Stimulated activated memory B cell treated with anti-CD40 and anti-IgM and Interleukin-4, amounts not matched to agents 10 μg/mL and 1 μg/mL and 100 μg/mL, for 72 hours (primary cell): ENCODE measurements at places on chromosomes 12 and 14.

DNA sequence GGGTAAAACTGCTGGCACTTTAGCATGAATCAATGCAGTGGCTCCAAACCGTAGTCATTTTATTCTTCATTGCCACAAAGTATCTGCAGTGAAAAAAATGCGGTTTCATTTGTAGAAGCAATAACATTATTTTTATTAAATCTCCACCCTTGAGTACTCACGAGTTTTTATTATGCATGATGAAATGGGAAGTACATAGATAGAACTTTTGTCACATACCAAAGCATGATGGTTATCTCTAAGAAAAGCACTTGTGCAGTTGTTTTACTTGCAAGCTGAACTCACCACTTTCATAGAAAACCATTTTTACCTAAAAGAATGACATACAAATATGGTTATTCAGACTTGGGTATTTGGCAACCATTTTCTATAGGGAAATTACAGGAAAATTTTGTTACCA lies 90.3 kb downstream of the PELI2 start:
- H3K27ac ChIP-seq: no peak overlapping the region
- no peaks in the 10 kb centered on the region for H3K27me3 ChIP-seq
- no peak overlapping the region for H3K4me3 ChIP-seq
- peaks cover 6% of the 10 kb centered on the region for H3K4me1 ChIP-seq
- no peak for ATAC-seq
- H3K36me3 ChIP-seq: no peaks in the 10 kb centered on the region

- H3K27me3 ChIP-seq: no peaks in the 10 kb centered on the region
- H3K4me1 ChIP-seq: peaks cover 15% of the 10 kb centered on the region
- H3K27ac ChIP-seq: no peak overlapping the region
- H3K4me3 ChIP-seq: no peak overlapping the region
- H3K36me3 ChIP-seq: peaks cover 17% of the 10 kb centered on the region
- ATAC-seq: no peak
Measured at GRCh38 chr14:65251213-65251612, 148.9 kb upstream of the MAX start.

DNA sequence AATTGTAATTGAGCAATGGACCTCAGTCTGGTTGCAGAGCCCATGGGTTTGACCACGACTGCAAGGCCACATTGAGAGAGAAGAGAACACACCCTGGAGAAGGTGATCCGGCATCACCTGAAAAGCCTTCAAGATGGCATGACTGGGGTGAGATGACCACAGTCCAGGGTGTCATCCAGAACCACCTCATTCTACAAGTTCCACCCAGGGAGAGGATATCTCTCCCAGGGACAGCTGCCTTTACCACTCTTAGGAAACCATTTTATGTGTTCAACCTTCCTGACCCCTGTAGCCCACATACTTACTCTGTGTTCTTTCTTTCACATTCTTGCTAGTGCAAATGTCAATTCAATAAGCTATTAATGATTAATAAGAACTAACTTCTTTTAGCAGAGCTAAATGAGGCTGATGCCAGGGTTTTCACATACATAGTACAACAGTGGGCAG lies 43.4 kb upstream of the CPM start:
- no peak overlapping the region for H3K27ac ChIP-seq
- no peak overlapping the region for H3K4me3 ChIP-seq
- H3K36me3 ChIP-seq: no peaks in the 10 kb centered on the region
- ATAC-seq: no peak
- H3K4me1 ChIP-seq: peaks cover 13% of the 10 kb centered on the region

DNA sequence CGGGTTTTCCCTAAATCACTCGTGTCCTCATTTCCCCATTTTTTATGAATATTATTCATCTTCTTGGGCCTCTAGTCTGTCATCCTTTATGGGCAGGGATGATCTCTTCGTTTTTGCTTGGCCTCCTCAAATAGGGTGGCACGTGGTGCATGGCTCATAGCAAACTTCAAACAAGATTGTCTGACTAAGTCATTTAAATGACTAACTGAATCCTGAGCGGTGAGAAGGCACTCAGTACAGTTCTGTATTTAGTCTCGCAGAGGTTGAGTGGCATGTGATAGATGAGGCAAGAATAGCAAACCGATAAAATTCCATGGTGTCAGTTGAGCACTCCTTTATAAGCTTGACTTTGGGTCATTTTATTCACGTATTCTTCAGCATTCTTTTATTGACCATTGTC lies 5.7 kb upstream of the JDP2 start:
- ATAC-seq: no peak
- no peaks in the 10 kb centered on the region for H3K36me3 ChIP-seq
- H3K4me1 ChIP-seq: peaks cover 32% of the 10 kb centered on the region
- H3K27me3 ChIP-seq: no peaks in the 10 kb centered on the region
- H3K4me3 ChIP-seq: no peak overlapping the region

GRCh38 chr12:31105668-31106067 lies 32.0 kb downstream of the DDX11 start:
- H3K4me1 ChIP-seq: peaks cover 4% of the 10 kb centered on the region
- no peak for ATAC-seq
- peaks cover 26% of the 10 kb centered on the region for H3K36me3 ChIP-seq
- no peaks in the 10 kb centered on the region for H3K27me3 ChIP-seq
- no peak overlapping the region for H3K4me3 ChIP-seq

DNA sequence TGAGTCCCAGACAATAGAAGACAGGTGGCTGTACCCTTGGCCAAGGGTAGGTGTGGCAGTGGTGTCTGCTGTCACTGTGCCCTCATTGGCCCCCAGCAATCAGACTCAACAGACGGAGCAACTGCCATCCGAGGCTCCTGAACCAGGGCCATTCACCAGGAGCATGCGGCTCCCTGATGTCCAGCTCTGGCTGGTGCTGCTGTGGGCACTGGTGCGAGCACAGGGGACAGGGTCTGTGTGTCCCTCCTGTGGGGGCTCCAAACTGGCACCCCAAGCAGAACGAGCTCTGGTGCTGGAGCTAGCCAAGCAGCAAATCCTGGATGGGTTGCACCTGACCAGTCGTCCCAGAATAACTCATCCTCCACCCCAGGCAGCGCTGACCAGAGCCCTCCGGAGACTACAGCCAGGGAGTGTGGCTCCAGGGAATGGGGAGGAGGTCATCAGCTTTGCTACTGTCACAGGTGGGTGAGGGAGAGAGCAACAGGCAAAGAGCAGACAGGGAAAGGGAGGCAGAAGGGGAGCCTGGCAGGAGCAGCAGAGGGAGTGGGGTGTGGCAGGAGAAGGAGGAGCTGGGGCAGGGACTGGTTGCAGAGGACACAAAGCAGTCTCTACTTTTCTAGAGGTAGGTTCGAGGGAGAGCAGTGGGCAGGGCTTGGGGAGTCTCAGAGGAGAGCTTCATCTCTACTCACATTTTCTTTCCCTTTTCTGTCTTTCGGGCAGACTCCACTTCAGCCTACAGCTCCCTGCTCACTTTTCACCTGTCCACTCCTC lies 452 bp downstream of the INHBE start:
- ATAC-seq: no peak
- H3K27ac ChIP-seq: peak overlapping the region; percentile 82
- no peaks in the 10 kb centered on the region for H3K36me3 ChIP-seq
- peak overlapping the region; percentile 86 for H3K4me3 ChIP-seq

DNA sequence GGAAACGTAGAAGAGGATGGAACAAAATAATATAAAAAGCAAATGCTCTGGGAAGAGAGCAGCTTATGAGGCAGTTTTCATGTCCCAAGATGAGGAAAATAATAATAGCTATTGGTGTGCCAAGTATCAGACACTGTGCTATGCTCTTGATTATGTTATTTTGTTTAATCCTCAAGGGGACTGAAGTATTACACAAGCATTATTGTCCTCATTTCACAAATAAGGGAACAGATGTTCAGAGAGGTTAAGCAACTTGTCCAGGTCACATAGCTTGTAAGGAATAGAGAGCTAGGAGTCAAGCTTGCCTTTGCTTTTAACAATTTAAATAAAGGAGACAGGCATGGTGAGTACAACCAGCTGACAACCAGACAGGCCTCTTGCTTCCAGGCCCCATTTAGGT lies 26.9 kb upstream of the LTBP2 start:
- H3K4me1 ChIP-seq: no peaks in the 10 kb centered on the region
- H3K27me3 ChIP-seq: no peaks in the 10 kb centered on the region

- no peak overlapping the region for H3K4me3 ChIP-seq
- ATAC-seq: no peak
- no peaks in the 10 kb centered on the region for H3K4me1 ChIP-seq
- no peaks in the 10 kb centered on the region for H3K27me3 ChIP-seq
Measured at GRCh38 chr14:32382704-32383103, 53.6 kb downstream of the AKAP6 start.

GRCh38 chr14:91516663-91517388 lies 6.7 kb upstream of the PPP4R3A start:
- H3K27me3 ChIP-seq: no peaks in the 10 kb centered on the region
- no peaks in the 10 kb centered on the region for H3K36me3 ChIP-seq
- no peaks in the 10 kb centered on the region for H3K4me1 ChIP-seq
- H3K27ac ChIP-seq: no peak overlapping the region
- no peak overlapping the region for H3K4me3 ChIP-seq

DNA sequence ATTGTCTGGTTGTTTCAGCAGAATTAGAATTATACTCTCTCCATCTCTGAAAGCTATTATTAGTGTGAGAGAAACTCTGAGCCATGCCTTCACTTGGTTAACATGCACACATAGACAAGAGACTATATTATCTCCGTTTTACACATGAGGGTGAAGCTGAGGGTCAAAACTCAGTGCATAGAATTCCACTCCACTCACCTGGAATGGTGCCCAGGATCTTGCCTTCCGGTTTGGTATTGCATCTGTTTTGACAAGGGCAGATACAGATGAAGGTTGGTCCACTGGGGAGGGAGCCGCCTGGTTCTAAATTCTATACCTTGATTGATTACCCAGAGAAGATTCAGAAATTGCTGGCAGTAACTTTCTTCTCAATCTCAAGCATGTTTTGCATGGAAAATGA lies 149.5 kb upstream of the PELI2 start:
- peaks cover 25% of the 10 kb centered on the region for H3K27me3 ChIP-seq
- H3K27ac ChIP-seq: no peak overlapping the region
- H3K36me3 ChIP-seq: no peaks in the 10 kb centered on the region
- no peak overlapping the region for H3K4me3 ChIP-seq
- no peak for ATAC-seq
- no peaks in the 10 kb centered on the region for H3K4me1 ChIP-seq

- H3K4me3 ChIP-seq: no peak overlapping the region
- ATAC-seq: no peak
- H3K36me3 ChIP-seq: no peaks in the 10 kb centered on the region
- H3K27me3 ChIP-seq: no peaks in the 10 kb centered on the region
Measured at GRCh38 chr12:16756833-16757555, 151.0 kb upstream of the LMO3 start.

DNA sequence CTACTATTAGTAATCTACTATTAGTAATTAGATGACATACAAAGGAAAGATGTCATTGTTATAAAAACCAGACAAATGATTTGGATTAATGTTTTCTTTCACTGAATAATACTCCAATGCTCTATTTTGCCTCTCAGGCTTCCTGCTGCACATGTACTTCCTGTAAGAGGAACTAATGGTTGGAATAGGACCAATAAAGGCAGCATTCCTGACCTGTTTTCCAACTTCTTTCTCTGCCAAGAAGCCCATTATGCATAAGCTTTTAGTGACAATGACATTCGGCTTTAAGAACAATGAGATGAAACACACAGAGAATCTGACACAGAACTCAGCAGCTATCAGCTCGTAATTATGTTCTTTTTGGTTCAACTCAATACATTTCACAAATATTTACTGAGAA lies 5.2 kb upstream of the C12orf56 start:
- no peak overlapping the region for H3K4me3 ChIP-seq
- no peaks in the 10 kb centered on the region for H3K4me1 ChIP-seq
- ATAC-seq: no peak
- no peaks in the 10 kb centered on the region for H3K36me3 ChIP-seq
- no peak overlapping the region for H3K27ac ChIP-seq

GRCh38 chr12:123532808-123533649 lies 490 bp downstream of the RILPL1 start:
- no peaks in the 10 kb centered on the region for H3K36me3 ChIP-seq
- H3K27me3 ChIP-seq: no peaks in the 10 kb centered on the region
- ATAC-seq: peak; percentile 51

- no peak overlapping the region for H3K4me3 ChIP-seq
- no peaks in the 10 kb centered on the region for H3K4me1 ChIP-seq
- no peaks in the 10 kb centered on the region for H3K27me3 ChIP-seq
- H3K27ac ChIP-seq: no peak overlapping the region
Measured at GRCh38 chr14:63282997-63283883, 35.5 kb downstream of the GPHB5 start.

GRCh38 chr14:70468731-70469130 lies 16.8 kb downstream of the ADAM21 start:
- no peaks in the 10 kb centered on the region for H3K27me3 ChIP-seq
- H3K36me3 ChIP-seq: peaks cover 35% of the 10 kb centered on the region
- no peak for ATAC-seq
- H3K4me1 ChIP-seq: no peaks in the 10 kb centered on the region
- no peak overlapping the region for H3K4me3 ChIP-seq

- H3K4me3 ChIP-seq: no peak overlapping the region
- ATAC-seq: no peak
- H3K27me3 ChIP-seq: no peaks in the 10 kb centered on the region
- no peak overlapping the region for H3K27ac ChIP-seq
- no peaks in the 10 kb centered on the region for H3K36me3 ChIP-seq
- H3K4me1 ChIP-seq: no peaks in the 10 kb centered on the region
Measured at GRCh38 chr14:25607192-25607591, 557.2 kb upstream of the STXBP6 start.

DNA sequence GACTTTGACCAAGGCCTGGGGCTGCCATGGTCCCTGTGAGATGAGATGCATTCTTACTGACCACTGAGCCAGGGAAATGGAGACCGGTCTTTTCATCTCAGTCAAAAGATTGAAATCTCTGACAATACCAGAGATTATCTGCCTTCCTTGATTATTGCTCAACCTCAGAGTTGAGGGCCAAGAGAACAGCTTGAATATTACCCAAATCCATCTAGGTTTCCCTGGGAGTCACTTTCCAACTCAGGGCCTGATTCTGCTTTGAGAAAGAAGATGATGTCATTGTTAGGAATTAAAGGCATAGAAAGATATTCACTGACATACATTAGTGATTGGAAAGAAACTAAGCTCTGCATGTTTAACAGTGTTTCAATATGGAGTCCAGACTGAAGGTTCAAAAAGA lies 515.9 kb upstream of the TBX3 start:
- no peaks in the 10 kb centered on the region for H3K36me3 ChIP-seq
- no peaks in the 10 kb centered on the region for H3K27me3 ChIP-seq
- H3K4me1 ChIP-seq: no peaks in the 10 kb centered on the region
- no peak for ATAC-seq
- H3K27ac ChIP-seq: no peak overlapping the region
- H3K4me3 ChIP-seq: no peak overlapping the region

- no peak for ATAC-seq
- no peaks in the 10 kb centered on the region for H3K27me3 ChIP-seq
Measured at GRCh38 chr12:123599310-123599709, 2.6 kb upstream of the DDX55 start.

DNA sequence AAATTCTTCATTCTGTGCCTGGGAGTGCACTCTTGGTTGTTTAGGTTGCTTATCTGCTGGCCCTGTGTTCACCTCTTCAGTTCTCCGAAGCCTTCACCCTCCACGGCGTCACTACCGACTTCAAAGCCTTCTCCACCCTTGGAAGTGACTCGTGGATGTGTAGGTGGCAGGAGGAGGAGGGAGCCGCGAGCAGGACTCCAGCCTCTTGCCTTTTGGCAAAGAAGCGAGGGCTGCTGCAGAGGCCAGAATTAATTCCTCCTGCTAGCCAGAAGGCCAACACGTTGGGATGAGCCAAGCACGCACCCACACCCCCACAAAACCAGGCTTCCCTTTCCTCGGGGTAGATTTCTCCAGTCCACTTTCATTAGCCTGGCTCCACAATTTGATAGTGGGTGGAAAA lies 86.5 kb downstream of the TBX5 start:
- H3K4me1 ChIP-seq: no peaks in the 10 kb centered on the region
- H3K27ac ChIP-seq: no peak overlapping the region
- no peak overlapping the region for H3K4me3 ChIP-seq
- no peak for ATAC-seq
- H3K36me3 ChIP-seq: no peaks in the 10 kb centered on the region
